Fibroblast of skin of left biceps (primary cell): ENCODE measurements at places on chromosomes 12 and 14.

DNA sequence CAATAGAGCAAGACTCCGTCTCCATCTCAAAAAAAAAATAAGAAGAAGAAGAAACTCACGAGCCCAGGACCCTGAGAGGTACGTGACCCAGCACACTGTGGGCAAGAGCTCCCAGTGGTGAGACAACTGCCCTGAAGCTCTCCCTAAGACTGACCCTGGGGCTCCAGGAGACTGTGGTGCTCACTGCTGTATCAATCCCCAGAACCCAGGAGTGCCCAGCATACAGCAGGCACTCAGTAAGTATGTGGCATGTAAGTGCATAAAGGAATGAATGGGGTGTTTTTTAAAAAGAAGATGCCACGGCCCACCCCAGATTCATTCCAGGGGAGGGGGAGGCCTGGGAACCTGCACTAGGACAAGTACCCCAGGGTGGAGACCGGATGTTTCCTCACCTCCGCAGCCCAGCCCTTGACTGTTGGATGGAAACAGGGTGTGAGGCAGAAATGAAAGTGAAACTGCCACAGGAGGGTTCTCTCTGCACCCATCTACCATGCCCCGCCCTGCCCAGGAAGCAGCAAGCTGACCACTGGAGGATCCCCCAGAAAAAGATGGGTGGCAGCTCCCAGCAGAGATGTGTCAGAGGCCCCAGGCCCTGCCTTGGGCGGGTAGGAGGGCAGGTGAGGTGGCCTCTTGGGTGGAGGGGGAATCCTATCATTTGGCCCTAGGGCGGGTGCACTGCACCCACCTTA is 12.2 kb downstream of the ITPK1 start:
- DNase-seq: no peak

GRCh38 chr12:10088955-10089900 is 9.6 kb downstream of the CLEC1A start:
- no peak for DNase-seq

DNA sequence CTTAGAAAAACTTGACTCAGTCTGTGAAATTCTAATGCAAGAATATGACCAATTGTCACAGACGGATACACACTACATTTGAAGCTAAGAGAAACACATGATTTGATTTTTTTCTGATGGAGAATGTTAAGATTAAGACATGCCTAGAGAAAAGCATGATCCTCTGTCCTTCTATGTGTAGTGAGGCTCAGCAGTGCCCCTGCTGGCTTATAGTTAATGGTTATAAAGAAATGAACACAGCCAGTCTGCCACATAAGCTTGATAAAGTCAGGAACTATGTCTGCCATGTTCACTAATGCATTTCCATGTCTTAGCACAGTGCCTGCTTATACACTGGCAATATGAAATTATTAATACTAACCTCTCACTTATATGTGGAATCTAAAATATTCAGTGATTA is 168.1 kb upstream of the DAAM1 start:
- no peak for DNase-seq

DNA sequence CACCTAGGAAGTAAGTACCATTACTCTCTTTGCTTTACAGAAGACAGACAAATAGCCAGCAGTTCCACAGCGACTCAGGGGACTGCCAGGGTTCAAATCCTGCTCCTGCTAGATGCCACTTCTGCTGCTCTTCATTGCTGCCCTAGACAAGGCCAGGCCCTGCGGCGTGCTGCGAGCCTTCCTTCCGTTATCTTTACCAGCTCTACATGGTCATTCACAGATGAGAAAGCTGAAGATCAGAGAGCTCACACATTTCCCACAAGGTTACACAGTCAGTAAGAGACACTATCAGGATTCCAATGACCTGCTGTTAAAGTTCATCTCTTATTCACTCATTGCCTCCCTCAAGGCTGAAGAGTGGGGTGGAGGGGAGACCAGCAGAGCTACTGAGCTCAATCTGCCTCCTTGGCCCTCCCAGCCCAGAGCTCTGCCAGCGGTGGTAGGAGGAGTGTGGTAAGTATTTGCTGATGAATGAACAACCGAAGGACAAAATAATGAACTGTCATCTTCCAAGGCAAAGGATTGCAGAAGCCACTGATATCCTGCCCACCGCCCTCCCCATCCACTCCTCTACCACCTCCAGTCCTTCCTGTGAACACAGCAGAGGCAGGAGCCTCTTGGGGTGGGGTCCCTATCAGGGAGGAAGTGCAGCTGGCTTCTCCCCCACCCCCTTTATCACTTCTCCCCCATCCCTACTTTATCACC is 14.6 kb upstream of the HDAC7 start:
- DNase-seq: no peak

DNA sequence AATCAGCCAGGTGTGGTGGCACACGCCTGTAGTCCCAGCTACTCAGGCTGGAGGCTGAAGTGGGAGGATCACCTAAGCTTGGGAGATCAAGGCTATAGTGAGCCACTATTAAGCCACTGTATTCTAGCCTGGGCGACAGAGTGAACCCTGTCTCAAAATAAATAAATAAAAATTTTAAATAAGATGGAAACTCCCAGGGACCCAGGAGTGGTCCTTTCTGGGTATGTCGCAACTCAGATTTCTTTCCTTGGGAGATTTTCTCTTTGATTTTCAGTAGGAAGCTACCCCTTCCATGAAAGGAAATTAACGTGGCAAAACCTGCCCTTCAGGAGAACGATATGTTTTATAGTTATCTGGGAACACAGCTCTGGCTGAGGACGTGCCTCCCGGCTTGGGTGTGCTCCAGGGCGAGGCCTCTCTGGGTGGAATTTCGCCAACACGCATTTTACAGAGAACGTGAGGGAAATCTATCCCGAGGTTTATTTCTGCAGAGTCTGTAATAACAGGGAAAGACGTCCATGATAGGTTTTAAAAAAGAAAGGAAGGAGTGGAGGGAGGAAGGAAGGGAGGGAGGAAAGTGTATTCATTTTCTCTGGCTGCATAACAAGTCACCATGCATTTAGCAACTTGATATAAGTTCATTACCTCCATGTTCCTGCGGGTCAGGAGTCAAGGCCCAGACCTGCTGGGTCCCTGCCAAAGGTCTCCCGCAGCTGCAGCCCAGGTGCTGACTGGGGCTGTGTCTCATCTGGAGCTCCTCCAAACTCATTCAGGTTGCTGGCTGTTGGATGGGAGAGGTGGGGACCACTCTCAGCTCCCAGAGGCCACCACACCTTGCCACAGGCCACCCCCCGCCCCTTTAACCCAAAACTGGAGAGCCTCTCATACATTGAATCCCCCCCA is 80.6 kb upstream of the GSC start:
- no peak for DNase-seq

GRCh38 chr14:55458800-55459515 is 18.5 kb upstream of the TBPL2 start:
- DNase-seq: no peak

DNA sequence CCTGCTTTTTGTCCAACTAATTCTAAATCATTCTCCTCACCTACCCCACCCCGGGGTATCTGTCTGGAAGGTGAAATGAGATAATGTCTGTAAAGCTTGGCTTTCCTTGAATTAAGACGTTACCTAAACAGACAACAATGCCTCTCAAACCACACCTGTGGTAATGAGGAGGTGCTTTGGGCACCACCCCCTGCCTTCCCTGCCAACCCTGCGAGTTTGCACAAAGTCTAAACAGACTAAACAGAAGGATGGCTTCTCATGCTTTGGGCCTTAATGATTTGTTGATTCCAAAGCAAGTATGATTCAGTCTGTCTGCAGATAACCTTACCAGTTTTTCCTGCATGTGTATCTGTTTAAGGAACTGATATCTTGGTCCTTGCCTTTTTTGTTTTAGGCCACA is 82.4 kb downstream of the ZFC3H1 start:
- DNase-seq: no peak
